ENCODE measurements at places on chromosomes 7 and 10.
A peak's percentile ranks its signal among the peaks of the same experiment; 100 is the strongest.

DNA sequence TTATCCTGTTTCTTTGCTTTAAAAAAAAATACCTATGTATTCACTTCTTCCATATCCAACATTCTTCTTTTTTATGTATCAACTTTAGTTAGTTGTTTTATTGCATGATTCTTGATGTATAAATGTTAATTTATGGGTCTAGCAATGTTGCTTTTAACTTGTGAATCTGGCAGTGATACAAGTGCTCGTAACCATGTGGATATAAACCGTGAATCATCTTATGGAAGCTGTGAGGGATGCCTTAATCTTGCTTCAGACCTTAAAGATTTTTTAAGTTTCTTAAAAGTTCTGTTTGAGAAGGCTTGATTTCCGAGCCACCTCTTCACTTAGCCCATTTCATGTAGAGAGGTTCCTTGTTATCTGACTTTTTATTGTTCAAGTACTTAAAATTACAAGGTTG lies 25.9 kb downstream of the HELLS start:
- peak; percentile 10 for DNase-seq

- DNase-seq: no peak
These were observed 30.0 kb upstream of the EIF5AL1 start for GRCh38 chr10:79482304-79482703.

DNA sequence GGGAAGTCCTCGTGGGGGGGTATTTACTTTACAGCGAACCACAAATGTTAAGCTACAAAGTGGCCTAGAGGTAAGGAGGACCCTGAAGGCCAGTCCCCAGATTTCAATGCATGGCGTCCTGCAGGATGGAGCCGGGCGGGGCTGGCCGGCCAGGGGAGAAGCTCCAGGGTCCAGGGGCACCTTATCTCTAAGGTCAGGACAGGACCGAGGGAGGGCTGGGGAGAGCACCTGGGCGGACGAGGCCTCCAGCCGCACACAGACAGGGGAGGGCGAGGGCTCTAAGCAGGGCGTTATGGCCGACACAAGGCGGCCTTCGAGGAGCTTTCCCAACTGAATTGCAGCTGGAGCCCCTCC lies 96.4 kb upstream of the DIP2C start:
- DNase-seq: no peak

DNA sequence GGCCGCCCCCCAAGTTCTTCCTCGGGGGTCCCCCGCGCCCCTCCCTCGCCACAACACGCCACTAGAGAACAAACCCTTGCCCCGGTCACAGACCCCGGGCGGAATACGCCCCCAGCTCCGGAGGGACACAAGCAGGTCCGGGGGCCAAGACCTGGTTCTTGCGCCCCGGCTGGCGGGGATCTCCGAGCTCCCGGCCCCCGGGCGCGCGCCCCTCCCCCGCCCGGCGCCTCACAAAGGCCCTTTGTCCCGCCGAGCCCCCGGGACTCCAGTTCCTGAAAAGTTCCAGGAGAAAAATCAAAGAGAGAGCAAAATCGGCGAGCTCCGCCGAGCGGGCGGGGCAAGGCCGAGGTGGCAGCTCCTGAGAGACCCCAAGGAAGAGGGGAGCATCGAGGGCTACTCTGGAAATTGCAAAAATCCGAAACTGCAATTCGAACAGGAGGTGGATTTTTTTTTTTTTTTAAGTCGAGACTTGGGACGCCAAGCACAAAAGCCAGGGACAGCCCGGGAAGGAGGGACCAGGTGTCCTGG lies 4.0 kb downstream of the TNRC18 start:
- DNase-seq: no peak

- no peak for DNase-seq
These were observed 890 bp downstream of the ZFYVE27 start for GRCh38 chr10:97737770-97738265.

DNA sequence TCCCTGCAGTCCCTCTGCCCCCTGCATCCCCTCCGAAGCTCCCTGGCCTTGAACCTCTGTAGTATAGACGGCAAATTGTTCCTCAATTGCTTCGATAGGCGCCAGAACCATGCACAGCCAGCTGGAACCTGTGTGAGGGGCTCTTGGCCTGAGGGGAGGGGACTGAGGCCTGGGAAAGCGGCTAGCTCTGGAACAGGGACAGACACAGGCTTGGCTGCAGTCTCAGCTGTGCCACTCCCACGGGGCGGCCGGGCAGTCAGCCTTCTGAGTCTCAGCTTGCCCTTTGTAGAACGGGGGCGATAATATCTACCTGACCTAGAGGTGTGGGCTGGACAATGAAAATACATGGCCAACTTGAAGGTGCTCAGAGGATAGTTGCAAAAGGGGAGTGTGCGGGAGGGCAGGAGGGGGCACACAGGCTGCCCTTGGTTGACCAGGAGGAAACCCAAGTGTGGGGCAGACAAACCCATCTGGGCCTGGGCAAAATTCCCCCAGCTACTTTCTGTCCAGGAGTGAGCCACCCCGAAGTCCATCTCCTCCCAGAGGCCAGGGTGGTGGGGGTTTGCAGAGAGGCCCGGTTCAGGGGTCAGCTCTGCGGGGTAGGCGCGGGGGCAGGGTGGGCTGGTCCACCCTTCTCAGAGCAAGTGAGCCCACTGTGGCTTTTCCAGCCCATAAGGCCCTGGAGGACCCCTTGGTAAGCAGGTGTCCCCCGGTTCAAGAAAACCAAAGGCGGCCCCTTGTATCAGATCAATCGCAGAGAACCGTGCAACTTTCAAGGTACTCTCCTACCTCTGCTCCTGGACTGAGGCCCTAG lies 4.6 kb downstream of the CRYGN start:
- DNase-seq: no peak

- no peak for DNase-seq
These were observed 63.8 kb downstream of the SLC37A3 start for GRCh38 chr7:140334341-140335057.

GRCh38 chr10:88731296-88731695 lies 25.2 kb downstream of the LIPK start:
- DNase-seq: no peak

GRCh38 chr10:131134651-131135050 lies 176.9 kb downstream of the TCERG1L start:
- DNase-seq: no peak

- DNase-seq: no peak
These were observed 550.3 kb downstream of the GRM8 start for GRCh38 chr7:126702242-126703016.

DNA sequence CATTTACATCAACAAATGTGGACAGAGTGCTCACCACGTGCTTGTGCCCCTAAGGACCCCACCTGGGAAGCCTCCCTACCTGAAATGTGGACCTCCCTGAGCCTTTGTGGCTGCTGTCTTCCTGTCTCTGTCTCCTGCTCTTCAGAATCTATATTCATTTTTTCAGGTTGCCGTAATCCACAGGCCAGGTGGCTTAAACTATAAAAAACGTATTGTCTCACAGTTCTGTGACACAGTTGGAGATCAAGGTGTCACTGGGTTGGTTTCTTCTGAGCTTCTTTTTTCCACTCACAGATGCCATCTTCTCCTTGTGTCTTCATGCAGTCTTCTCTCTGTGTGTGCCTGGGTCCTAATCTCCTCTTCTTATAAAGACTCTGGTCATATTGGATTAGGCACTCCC lies 5.6 kb upstream of the VSTM4 start:
- no peak for DNase-seq

- no peak for DNase-seq
These were observed 111.1 kb downstream of the ELMO1 start for GRCh38 chr7:37337522-37337921.

- no peak for DNase-seq
These were observed 21.8 kb downstream of the PRSS2 start for GRCh38 chr7:142792593-142792992.

DNA sequence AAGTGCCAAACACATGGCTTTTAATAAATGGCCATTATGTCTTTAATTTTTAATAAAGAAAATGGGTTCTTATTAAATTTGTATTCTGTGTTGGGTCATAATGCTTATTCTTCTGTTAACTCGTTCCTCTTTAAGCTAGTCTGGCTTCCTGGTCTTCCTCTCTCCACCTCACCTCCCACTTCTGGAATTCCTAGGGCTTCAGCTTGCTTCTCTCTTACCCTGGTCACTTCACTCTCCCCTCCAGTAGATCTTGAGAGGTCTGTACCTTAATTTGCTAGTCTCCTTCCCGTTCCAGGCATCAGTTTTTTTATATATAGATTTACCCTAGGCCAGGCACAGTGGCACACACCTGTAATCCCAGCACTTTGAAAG lies 111.2 kb downstream of the RALA start:
- no peak for DNase-seq

- DNase-seq: no peak
These were observed 3.8 kb downstream of the MAD1L1 start for GRCh38 chr7:2228921-2229320.

DNA sequence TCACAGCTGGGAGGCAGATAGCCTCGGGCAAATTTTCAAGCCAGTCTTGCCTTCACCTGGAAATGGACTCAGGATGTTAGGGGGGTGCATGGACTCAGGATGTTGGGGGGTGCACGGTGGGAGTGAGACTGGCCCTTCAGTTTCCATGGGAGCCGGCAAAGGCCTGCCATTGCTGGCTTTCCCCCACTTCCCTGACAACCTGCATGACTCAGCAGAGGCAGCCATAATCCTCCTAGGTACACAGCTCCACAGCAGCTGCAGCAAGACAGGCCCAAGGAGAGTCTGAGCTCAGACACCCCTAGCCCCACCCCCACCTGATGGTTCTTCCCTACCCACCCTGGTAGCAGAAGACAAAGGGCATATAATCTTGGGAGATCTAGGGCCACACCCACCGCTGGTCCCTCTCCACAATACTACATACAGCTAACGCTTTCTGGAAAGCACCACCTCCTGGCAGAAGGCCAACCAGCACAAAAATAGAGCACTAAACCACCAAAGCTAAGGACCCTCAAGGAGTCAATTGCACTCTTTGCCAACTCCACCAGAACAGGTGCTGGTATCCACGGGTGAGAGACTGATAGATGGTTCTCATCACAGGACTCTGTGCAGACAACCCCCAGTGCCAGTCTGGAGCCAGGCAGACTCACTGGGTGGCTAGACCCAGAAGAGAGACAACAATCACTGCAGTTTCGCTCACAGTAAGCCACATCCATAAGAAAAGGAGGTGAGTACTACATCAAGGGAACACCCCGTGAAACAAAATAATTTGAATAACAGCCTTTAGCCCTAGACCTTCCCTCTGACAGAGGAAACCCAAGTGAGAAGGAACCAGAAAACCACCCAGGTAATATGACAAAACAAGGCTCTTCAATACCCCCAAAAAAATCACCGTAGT lies 18.3 kb downstream of the C7orf25 start:
- DNase-seq: no peak

DNA sequence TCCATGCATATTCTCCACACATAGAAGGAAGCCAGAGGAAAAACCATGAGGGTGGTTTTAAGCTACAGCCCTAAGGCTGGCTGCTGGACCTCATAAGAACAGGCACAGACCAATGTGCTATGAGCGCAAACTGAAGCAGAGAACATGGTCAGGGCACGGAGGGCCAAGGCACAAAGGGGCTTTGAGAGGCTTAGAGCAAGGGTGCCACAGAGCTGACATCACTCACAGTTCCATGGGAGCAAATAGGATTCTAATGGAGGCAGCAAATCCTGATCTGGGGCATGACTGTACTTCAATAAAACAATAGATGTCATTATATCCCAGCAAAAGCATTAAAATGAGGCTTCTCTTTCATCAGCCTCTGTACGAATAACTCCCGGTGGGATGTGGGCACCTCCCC lies 162.4 kb downstream of the COBL start:
- no peak for DNase-seq

DNA sequence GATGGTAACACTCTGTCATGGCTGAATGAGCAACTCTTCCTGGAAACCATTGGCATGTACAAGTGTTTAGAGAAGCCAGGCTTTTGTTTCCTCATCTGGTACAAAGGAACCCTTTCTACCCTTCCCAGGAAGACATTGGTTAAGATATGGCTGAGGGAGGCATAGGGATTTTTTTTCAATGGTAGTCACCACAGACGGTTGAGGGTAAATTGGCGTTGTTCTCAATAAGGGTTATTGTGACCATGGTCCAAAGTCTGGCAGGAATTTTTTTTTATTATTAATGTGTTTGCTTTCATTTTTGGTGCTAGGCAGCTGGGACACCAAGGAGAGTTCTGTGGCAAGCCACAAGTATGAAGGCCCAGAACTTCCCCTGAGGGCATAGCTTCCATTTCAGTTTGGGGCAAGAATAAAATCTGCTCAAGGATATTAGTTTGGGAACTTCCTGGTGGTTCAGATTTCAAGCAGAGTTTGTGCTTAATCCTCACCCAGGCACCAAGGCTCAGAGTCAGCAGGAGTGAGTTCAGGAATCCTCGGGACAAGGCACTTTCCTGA lies at the start of gene PLEKHS1:
Gene PLEKHS1 (plus strand): TSS at position 502 of the 552 bp plus-strand sequence. CDS start 3,596 bp downstream, outside the sequence.
- no peak for DNase-seq

DNA sequence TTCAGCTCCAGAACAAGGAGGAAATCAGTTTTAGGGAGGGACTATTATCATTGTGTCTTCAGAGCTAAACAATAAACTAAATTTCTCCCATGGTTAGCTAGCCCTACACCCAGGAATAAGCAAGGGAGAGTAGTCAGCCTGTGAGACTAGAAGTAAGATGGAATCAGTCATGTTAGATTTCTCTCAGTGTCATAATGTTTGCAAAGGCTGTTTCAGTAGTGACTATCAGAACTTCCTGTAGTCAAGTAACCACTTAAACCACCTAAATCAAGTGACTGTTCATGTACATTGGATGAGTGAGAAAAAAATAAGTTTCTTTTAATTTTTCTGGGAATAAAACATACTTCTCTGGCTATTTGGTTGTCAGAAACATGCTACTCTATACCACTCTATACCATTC lies 121.6 kb downstream of the KCND2 start:
- no peak for DNase-seq

DNA sequence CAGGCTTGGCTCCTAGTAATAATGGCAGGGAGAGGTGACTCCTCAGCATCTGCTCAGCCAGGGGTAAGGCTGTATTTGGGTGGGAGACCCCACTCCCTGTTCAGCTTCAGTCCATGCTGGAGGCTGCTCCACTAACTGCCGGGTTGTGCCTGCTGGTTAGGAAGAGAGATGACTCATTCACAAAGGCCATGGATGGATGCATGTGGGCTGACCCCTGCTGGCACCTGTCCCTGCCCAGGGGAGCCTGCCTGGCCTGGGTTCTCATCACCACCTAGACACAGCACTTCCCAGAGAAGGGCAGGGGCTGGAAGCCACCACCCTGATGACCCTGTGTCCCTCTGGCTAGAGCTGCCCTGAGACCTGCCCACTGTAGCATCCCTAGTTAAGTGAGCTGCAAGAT lies 59.0 kb downstream of the VSTM4 start:
- DNase-seq: no peak

Measured in AG04449 (cell line).